CD4-positive, alpha-beta T cell treated with Interleukin-4 for 4 hours (primary cell): ENCODE measurements at places on chromosomes 11 and 22.

GRCh38 chr11:10441652-10442503 lies 13.2 kb upstream of the AMPD3 start:
- DNase-seq = no peak

DNA sequence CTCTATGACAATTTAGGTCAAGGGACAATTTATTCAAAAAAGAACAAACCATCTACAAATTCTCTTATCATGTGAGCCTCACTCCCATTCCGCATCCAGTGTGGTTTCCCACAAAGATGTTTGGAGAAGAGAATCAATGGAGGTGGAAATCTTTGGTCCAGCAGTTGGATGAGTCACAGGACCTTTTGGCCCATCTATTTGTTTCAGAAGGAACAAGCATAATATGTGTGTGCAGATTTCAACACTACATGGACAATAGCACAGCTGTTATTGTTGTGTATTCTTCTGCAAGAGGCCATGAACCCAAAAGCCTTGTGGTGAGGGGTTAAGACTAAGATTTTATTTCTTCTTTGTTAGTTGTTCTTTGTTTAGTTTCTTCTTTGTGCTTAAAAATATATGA lies 61.6 kb downstream of the OR10A6 start:
- no peak for DNase-seq

DNA sequence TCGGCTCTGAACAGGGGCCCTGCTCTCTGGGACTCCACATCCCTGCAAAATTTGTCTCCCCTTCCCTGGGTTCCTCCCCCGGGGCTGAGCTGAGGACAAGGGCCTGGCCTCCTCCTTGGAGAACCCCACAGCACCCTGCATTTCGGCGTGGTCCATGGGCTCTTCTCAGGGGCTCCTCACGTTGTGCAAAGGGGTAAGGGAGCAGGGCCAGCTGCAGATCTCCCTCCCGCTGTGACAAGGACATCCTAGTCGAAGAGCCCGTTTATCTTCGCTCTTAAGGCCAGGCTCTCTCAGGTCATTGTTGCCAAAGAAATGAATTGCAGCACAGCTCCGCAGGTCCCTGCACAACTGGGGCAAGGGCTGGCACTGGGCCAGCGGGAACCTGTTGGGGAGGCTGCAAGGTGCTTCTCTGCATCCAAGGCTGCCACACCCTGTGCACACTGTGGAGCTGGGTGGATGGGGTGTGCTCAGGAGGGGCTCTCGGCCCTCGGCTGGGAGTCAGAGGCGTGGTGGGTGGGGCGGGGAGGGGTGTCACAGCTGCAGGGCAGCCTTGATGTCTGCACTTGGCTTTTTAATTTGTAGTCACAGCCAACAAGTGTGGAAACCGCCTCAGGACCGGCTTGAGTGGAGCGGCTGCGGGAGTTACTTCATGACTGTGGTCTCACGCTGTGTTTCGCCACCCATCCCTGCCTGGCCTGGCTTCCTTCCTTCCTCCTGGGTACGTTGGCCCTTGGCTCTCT lies 26.6 kb upstream of the SEPTIN5 start:
- no peak for DNase-seq

DNA sequence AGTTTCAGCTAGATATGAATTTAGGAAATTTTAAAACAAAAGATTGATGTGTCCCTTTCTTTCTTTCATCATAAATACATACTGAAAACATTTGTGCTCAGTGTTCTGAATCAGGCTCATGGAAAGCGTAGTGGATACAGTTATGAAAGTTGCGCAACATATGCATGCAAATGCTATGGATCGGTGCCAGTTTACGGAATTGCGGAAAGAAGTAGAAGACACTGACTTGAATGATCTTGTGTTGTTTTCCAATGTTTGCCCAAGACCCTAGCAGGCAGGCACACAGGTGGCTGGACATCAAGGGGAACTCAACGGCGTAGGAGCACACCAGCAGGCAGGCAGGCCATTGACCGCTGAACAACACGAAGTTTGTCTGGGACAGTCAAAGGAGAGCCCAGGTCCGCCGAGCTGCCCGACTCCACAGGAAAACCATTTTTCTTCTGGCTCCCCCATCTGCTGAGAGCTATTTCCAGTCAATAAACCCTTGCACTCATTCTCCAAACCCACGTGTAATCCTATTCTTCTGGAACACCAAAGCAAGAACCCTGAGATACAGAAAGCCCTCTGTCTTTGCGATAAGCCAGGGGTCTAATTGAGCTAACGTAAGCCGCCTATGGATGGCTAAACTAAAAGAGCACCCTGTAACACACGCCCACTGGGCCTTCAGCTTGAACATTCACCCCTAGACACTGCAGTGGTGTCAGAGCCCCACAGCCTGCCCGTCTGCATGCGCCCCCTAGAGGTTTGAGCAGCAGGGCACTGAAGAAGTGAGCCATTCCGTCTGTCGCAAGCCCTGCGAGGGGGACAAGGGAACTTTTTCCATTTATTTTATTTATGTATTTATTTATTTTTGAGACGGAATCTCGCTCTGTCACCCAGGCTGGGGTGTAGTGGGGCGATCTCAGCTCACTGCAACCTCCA lies 7.4 kb upstream of the BIRC3 start:
- no peak for DNase-seq

DNA sequence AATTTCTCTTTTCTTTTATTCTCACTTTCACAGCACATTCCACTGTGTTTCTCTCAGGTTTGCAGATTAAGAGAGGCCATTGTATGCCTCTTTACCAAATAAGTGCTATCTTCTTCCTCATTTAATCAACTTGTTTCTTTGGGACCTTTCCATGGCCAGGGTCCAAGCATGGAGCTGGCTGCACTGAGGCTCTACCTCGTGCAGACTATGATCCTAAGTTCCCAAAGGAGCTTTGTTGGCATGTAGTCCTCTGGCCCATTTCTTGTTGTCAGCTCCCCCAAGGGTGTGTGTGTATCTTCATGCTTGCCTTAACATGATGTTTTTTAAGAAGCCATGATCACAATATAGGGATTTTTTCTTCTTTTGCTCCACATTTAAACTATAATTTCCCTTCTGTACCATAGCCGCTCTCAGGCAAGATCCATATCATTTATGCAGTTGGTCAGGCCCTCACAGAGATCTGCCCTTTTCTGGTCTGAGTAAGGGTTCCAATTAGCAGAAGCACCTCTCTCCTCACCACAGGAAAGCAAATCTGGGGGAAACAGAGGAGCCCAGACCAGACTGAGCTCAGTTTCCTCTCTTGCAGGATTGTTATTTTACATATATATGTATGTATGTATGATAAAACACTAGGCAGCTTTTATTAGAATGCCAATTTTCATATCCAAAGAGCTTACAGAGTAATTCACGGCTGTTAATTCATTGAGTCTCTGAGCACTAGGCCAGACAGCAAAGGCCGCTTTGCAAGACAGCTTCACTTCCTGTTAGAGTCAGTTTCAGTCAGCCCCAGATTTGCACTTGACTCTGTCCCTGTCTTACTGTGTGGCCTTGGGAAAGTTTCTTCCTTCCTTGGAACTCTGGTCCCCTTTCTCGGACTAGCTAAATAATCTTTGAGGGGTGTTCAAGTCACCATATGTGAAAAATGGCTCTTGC lies 34.3 kb downstream of the CYB5R2 start:
- no peak for DNase-seq

- no peak for DNase-seq
Measured at GRCh38 chr11:93668171-93668570, 6.7 kb downstream of the CEP295 start.

DNA sequence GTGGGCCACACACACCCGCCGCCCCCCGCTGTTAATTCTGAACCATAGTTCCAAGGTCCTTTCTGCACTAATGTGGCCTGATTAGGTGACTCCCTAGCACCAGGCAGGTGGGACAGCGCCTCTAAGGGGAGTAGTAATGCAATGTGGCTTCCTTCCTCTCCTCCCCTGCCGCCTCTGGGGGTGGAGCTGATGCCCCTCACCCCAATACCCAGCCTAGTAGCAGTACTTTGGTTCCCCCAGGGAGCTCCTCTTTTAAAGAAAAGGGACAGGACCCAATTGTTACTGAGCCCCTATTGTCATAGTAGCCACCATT lies 14.4 kb downstream of the RTN4RL2 start:
- DNase-seq = no peak

DNA sequence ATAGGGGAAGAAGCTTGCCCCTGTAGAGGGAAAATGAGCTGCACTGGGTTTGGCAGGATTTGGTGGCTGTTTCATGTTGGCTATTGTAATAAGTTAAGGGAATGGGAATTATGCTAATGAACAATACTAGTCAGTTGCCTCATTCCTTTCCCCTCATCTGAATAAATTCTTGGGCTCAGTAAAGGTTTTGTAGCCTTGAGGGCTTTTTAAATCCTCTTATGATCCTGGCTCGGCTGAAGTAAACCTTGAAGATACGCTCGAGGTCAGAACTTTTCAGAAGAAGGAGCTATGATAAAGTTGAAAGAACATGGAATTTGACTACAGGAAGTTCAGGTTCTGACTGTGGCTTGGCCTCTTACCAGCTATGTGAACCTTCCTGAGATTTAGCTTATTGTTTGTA lies 448.7 kb downstream of the RAB38 start:
- no peak for DNase-seq

GRCh38 chr22:50201191-50202129 lies 649 bp downstream of the SELENOO start:
- no peak for DNase-seq
